Anterior cingulate cortex (tissue), 58 donors: ENCODE measurements at places on chromosomes 6 and 20.

GRCh38 chr6:138162111-138162954 lies 594 bp downstream of the ARFGEF3 start:
- no peak for DNase-seq

DNA sequence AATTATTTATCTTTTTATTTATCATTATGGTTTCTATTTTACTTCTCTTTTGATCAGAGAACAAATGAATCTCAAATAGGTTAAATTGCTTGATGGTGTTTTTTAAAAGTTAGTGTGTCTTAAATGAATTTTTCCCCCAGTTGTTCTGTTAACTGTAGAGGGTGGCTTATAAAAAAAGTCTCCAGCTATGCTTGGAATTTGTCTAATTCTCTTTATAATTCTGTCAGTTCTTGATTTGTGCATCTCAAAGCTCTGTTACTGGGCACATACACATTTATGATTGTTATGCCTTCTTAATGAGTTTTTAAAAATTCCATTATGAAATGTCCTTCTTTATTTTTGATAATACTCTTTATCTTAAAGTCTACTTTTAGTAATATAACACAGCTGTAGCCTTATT lies 58.0 kb downstream of the LIN28B start:
- no peak for DNase-seq

GRCh38 chr20:49980140-49981008 lies 2.4 kb upstream of the SNAI1 start:
- no peak for DNase-seq

DNA sequence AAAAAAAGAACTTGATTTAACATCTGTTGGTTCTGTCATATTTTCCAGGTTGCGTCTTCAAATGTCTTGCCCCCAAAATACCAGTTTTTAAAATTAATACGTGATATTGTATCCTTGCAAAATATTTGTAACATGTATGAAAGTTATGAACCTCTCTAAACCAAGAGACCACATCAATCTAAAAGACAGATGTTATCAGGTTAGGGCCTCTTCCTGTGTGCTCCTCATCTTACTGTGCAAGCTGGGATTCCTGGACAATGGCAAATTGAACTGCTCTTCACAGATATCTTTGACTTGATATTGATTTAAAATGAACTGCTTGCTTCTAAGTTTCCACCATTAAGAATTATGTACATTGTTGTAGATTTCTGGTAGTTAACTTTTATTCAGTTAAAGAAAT lies 9.6 kb downstream of the TMEM239 start:
- no peak for DNase-seq

GRCh38 chr6:98516866-98517265 lies 317.5 kb upstream of the POU3F2 start:
- DNase-seq: no peak

GRCh38 chr6:11615214-11615602 lies 77.7 kb downstream of the TMEM170B start:
- DNase-seq: no peak

- DNase-seq: no peak
These were observed 88.3 kb upstream of the COL21A1 start for GRCh38 chr6:56335726-56336125.

- DNase-seq: no peak
These were observed 151.0 kb downstream of the ADAT2 start for GRCh38 chr6:143299253-143300166.

- DNase-seq: no peak
These were observed 53.5 kb downstream of the TCP11 start for GRCh38 chr6:35087361-35088280.

- DNase-seq: no peak
These were observed 59.0 kb downstream of the SNAP25 start for GRCh38 chr20:10277616-10278015.
